ENCODE measurements at places on chromosomes 3 and 15.

- ATAC-seq, result no peak
Observed at GRCh38 chr15:78712797-78713515, 71.9 kb upstream of the CHRNB4 start.

DNA sequence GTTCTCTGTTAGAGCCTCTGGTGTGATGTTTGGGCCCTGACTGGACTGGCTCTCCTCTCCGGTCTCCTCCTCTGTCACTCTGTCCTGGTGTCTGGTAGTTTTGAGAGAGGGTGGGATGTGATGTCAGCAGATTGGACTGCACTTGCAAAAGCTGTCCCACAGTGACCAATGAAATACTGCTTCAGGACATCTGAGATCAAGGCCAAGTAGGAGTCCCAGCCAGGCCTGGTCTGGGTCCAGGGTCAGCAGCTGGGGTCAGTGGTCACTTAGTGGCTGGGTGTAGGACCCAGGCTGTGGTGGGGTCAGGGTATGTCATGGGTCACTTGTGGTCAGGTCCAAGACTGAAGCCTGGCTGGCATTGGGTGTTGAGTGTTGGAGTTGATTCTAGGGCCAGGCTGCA is 20.9 kb downstream of the ALDH1L1 start:
- no peak for ATAC-seq

DNA sequence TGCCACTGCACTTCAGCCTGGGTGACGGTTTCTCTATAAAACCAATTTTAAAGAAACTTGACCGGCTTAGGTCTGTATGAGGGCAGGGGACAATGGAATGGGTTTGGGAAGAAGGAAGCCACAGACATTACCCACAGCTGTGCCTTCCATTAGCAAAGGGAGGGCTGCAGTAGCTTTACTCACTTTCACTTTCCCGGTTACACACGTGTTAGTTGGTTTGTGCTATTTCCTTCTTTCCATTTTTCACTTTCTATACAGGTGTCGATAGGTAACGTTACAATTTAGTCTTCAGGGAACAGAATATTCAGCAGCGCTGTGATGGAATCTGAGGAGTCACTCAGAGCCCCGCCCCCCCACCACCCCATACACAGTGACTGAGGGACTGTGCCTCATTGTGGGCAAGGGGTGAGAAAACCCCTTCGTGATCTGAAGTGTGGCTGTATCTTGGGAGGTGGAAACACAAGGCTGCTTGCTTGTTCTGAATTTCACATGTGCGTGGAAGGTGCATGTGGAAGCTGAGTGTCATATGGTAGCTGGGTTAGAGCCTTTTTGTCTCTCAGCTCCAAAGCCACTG is 44.8 kb upstream of the RPL32 start:
- no peak for ATAC-seq

GRCh38 chr3:149414557-149415231 is 37.2 kb upstream of the TM4SF1 start:
- ATAC-seq, result no peak

- no peak for ATAC-seq
Observed at GRCh38 chr3:100225883-100226282, 34.9 kb upstream of the TBC1D23 start.

GRCh38 chr3:178393146-178393545 is 143.1 kb upstream of the KCNMB2 start:
- no peak for ATAC-seq

- no peak for ATAC-seq
Observed at GRCh38 chr3:71509066-71509465, 74.5 kb downstream of the FOXP1 start.

GRCh38 chr3:72625602-72626337 is 222.5 kb downstream of the SHQ1 start:
- ATAC-seq, result peak; percentile 85

GRCh38 chr15:75578173-75578947 is 755 bp downstream of the PTPN9 start:
- peak; percentile 65 for ATAC-seq

DNA sequence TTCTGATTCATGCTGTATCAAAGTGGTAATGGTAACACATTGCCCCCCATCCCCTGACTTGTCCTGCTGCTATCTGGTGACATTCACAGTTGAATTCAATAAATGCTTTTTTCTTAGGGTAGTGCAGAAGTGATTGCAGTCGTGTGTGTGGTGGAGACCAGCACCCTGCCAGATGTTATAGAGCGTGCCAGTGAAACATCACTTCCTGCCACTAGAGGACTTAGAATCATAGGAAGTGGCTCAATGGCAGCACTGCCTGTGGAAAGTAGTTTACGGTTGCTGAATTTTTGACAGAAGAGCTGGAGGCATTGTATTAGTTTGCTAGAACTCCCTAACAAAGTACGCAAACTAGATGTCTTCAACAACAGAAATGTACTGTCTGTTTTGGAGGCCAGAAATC is 37.4 kb upstream of the P2RY12 start:
- ATAC-seq, result no peak

GRCh38 chr3:39286771-39287170 is 6.9 kb upstream of the CX3CR1 start:
- no peak for ATAC-seq

DNA sequence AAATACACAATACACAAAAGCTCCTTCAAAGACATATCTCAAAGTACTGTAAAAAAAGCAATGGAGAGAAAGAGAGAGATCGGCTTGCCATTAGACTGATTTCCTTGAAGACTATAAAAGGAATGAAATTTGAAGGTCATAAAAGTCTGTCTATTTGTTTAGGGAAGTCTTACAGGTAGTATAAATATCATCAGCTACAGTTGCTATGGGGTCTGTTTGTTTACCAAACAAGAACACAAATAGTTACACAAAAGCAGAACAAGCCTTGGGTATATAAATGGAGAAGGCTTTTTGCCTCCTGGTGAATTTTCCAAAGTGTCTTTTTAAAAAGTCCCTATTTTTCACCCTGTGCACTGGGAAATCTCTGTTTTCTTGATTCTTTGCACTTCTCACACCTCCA is 552.3 kb downstream of the FOXP1 start:
- ATAC-seq, result no peak

DNA sequence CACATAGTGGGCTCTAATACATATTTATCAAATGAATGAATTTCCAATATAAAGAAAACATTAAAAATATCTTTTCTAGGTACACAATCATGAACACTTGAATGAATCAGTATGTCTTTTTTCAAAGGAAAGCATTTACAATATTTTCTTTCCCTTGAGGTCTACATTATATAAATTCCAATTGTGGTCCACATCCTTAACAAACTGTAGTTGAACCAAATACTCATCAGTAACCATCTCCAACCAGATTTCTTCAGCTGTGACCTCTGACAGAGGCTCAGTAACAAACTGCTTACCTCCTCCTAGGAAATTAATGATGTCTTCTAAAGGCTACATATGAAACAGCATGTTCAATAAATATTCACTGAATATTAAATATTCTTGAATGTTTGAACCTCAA is 58.8 kb downstream of the CFAP20DC start:
- no peak for ATAC-seq

- ATAC-seq, result no peak
Observed at GRCh38 chr3:87696124-87697013, 362.4 kb downstream of the CGGBP1 start.

GRCh38 chr3:112514527-112515128 is 15.4 kb upstream of the BTLA start:
- ATAC-seq, result no peak

DNA sequence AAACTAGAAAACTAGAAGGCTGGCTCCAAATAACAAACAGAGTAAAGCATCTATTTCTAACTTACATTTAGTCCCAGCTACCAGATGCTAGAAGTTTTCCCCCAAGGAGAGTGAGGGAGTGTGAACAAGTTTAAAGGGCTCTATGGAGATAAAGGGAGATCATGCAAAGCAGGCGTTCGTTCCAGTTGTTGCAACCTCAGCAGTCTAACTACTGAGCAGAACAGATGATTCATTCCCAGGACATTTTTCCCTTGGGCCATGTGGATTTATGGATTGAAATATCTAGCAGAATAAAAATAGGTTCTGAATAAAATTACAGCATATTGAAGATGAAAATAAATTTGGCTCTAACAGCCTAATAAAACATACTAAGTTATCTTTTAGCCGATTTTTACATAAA is 154.8 kb upstream of the TTC14 start:
- ATAC-seq, result no peak

DNA sequence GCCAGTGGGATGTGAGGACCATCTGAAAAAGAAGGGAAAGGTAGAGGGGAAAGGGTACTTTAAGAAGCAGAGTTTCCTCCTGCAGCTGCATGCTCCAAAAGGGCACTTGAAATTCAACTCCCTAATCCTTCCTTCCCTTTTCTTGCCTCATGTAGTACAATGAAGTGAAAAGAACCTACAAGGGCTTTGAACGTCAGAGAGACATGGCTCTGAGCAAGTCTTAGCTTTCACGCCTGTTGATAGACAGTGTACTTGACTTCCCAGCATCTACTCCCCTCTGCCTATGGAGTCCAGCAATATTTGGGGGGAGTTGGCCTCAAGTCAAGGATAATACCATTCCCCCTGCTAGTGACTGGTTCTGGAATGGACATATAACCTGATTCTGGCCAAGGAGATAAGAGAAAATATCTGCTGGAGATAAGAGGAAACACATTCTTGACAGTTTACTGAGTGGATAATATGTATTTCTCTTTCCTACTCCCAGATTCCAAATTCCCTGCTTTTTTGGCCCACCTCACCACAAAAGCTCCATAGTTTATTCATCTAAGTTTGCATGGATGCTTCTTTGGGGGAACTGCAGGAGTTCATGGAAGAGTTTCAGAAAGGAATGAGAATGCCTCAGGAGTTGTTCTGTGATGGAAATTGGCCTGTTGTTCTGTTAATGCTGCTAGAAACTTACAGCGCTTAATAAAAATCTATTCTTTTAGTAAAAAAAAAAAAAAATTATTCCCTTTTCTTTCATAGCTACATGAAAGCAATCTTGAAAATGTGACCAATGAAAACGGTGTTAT is 193.0 kb upstream of the TPM1 start:
- no peak for ATAC-seq

DNA sequence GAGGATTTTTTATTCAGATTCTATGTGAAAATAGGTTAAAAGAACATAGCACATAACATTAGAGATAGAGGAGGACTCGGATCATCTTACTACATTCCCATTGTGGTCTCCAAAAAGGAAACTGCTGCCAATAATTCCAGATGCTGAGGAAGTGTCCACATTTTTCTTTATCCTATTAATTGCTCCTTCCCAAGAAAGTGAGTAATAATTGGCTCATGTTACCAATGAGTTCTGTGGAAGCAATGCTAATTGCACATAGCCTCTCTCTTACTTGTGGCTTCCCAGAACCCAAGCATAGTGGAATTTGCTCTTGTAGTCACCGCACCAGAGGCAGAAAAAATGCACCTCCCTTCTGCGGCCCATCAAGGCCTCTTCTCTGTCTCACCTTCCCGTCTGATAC is 208.4 kb downstream of the PLOD2 start:
- ATAC-seq, result no peak

DNA sequence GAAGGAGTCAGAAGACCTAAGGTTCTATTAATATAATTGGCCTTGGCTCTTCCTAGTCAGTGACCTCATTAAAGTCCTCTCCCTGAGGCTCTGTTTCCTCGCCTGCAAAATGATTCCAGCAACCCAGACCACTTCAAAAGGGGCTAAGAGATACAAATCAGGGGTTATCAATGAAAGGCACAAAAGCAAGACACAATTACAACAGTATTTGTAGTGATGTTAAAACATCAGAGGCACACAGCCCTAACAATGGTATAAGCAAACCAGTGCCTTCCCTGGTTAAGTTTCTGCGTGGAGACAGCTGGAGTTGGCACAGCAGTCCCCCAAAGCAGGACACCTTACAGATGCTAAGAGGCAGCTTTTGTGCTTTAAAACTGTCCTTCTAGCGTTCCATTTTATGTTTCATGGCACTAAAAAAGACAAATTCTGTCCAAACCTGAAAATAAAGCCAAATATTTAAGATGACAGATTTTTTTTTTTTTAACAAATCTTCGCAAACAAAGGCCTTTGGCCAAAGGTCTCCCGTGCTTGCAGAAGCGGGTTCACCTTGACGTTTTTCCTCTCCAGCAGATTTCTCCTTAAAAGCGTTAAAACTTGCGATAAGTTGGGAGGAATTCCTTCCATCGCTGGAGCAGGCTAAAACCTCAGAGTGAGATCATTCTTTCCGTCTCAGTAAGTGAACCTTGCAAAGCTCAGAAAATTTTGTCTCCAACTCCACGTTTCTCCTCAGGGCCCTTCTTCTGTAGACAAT is 999 bp downstream of the ZNF280D start:
- ATAC-seq, result no peak

- ATAC-seq, result no peak
Observed at GRCh38 chr3:47260605-47261004, 22.0 kb downstream of the KIF9 start.

- no peak for ATAC-seq
Observed at GRCh38 chr15:58355382-58355971, 76.3 kb upstream of the LIPC start.

DNA sequence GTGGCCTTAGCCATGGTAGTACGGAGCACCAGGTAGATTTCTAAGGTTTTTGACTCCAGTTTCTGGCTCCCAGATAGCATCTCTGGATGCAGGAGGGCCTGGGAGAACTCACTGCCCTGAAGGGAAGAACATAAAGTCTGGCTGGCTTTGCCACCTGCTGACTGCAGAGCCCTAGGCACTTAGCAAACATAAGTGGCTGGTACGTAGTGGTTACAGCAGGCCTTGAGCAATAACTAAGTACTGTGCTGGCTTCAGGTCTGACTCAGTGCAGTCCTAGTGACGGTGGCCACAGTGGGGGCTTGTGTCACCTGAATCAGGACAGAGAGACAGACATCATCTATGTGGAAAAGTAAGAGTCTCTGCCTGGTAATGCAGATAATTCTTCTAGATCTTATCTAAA is 871.1 kb downstream of the PDCD6IP start:
- ATAC-seq, result no peak

DNA sequence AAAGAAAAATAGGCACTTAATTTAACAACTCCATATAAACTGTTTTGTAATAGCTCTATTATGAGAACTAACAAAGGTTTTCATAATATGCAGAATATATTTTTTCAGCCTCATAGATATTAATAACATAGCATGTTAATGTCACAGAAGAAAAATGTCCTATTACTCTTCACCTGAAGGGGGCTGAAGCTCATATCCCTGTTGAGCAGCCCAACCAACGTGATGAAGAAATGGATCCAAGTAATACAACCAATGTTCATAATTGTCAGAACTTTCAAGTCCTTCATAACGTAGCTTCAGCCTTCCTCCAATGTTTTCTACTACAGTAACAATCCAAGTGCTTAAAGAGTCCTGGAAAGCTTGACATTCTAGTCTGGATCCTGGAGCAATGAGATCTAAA is 34.5 kb upstream of the STIMATE start:
- no peak for ATAC-seq

GRCh38 chr15:82808634-82809041 is 790 bp upstream of the WHAMM start:
- ATAC-seq, result peak; percentile 6

- peak; percentile 49 for ATAC-seq
Observed at GRCh38 chr3:32438596-32439344, 47.1 kb downstream of the CMTM7 start.
